ENCODE measurements at places on chromosomes 12 and 14.

GRCh38 chr12:77575376-77575919 lies 255.2 kb upstream of the NAV3 start:
- no peak for DNase-seq

DNA sequence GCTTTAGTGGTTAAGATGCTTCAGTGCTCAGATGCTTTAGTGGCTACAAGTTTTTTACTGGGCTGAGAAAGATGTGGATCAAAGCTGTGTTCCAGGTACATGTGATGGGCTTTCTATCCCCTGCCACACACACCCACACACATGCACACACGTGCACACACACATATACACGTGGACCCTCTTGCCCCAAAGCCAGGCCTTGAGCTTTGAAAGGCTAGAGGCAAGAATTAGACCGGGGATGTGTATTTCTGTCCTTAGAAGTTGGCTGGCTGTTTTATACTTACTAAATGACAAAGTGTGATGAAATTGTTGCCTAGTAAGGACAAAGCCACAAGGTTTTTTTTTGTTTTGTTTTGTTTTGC lies 376.5 kb downstream of the C12orf75 start:
- no peak for DNase-seq

GRCh38 chr12:25135531-25136154 lies 59.3 kb downstream of the DNAI7 start:
- no peak for DNase-seq

DNA sequence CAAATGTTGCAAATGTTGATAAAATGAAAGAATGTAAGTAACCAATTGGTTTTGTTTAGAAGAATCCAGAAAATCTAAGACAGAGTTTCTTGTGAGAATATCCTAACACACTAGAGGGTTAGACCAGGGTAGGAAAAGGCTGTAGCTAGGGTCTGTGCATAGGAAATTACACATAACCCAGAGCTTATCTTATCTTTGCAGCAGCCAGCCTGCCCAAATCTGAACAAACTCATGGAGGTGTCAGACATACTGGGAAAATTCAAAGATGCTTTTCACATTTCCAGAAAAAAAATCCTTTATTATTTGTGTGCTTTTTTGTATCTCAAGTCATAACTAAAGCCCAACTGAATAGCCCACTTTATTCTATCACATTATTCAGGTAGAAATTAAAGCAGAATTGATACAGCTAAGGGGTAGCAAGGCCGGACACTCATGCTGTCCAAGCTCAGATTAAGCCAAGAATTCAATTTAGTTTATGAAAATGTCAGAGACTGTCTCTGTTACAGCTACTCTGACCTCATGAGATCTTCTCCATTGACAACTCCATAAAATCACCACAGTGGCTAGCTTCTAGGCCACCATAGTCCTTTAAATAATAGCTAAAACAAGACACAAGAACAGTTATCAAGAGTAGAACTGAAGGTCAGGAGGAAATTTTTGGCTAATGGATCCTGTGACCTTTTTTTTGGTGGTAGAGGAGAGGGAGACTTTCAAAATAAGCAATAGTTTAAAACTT lies 169.6 kb upstream of the RASSF8 start:
- DNase-seq = no peak

DNA sequence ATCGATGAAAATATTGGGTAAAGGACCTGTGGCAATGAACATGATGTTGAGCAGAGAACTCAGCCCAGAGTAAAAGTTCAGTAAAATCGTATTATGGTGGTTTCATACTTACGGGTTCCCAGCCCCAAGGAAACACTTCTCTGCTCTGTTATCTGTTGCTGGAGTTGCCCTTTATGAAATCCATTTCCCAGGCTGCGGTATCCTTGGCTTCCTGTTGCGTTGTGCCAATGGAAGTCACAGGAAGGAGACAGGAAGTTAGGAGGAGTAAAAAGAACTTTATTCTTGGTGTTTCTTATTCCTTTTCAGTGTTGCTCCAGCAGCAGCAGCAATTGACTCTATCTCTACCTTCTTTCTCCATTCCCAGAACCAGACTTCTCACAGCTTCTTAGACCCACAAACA lies 965.2 kb downstream of the VRK1 start:
- DNase-seq = no peak

DNA sequence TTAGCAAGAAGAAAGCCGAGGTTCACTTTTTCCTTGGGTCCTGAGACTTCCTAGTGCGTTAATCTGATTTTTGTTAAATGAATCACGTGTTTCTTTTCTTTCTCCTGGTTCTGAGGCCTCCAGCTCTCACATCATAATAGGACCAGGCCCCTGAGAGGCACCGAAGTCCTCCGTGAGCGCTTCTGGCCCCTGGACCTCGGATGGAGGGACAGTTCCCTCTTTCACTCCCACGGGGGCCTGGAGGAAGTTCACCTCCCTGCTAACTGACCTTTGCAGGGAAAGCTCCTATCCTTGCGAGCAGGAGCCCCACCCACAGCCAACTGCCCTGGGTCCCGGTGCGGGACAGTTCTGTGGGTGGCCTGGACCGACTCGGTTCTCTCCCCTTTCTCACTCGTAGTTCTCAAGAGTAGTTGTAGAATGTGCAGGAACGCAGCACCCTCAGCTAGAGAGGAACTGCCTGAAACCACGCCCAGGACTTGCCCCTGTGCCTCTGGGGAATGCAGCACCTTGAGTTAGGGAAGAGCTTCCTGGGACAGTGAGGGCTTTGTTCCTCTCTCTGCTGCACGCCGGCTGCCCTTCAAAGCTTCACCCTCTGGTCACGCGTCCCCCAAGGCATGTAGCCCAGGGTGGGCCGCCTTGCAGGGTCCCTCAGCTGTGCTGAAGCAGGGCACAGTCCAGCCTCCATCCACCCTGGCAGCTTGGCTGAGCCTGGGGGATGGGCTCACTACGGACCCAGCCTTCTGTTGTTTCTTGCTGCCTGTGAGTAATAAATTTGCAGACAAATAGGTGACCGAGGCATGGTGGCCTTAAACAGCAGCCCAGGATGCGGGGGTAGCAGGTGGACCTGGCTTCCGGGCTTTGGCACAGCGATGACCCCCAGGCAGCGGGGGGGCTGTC lies 264.6 kb downstream of the ADGRD1 start:
- no peak for DNase-seq

GRCh38 chr12:241266-241665 lies 21.4 kb downstream of the SLC6A13 start:
- no peak for DNase-seq

DNA sequence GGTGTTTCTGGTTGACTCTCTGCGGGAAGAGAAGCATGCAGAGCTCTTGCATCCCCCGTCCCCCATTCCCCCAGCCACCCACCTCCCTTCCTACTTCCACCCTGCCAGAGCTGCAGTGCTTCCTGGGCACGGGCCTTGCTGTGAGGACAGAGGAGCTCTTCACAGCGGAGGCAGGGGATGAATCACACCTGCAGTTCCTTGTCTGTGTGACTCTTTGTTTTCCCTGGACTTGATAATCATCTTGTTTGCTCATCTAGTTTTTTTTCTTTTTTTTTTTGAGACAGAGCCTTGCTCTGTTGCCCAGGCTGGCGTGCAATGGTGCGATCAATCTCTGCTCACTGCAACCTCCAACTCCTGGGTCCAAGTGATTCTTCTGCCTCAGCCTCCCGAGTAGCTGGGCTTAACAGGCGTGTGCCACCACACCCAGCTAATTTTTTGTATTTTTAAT lies 27.8 kb downstream of the ANKRD9 start:
- no peak for DNase-seq

- no peak for DNase-seq
Measured at GRCh38 chr12:114823724-114824123, 139.7 kb upstream of the TBX3 start.

GRCh38 chr12:41684997-41685396 lies 459.7 kb downstream of the GXYLT1 start:
- DNase-seq = no peak

- no peak for DNase-seq
Measured at GRCh38 chr14:34072401-34072800, 121.5 kb upstream of the EGLN3 start.

DNA sequence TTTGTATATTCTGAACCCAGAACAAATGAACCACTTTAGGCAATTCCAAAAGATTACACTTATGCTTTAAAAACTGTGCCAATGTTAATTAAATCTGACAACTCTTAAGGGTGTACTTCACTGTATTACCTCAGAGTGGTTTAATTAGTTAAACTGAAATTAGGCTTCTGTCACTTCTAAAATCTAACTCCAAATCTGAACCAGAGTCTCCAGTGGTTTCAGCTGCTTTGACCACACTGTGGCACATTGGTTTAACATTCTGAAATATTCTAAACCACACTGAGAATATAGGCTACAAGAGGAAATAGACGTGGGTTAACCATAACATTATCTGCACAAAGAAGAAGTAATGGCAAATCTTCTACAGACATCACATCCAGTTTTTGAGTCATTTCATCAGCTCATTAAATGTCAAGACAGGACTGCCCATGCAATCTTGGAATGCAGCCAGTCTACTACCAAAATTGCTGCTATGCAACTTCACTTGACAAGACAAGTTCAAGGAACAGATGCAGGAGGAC lies 94.8 kb downstream of the LRP6 start:
- no peak for DNase-seq

DNA sequence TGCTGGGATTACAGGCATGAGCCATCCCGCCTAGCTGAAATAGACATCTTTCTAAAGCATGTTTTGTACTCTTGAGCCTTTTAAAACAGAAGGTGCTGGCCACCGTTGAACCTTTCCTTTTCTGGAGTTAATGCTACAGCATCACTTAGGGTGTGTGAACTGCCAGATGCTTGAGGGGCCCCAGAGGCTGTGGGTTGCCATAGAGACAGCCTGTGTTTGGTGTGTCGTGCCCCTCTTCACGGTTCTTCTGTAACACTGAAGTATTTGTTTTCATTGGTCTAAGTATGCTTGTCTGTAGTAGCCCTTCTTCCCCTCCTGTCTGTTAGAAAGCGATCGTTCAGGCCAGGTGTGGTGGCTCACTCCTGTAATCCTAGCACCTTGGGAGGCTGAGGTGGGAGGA lies 30.8 kb downstream of the PLEKHG3 start:
- DNase-seq = no peak

- no peak for DNase-seq
Measured at GRCh38 chr12:109359131-109359690, 11.5 kb downstream of the MYO1H start.

DNA sequence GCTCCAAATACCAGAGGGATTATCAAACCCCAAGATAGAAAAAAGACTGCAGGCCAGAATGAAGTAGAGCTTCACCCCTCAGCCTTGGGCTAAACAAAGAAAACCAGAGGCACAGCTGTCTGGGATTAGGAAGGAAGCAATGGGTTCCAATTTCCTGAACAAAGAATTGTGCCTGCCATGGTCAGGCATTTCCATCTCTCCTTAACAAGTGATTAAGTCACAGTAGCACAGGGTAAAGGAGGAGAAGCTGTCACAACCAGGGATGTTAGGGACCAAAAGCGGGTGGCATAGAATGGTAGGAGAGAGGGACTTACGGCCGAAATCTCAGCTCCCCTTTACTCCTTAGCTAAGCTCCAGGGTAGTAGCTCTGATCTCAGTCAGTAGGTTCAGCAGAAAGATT lies 33.9 kb downstream of the SPTLC2 start:
- peak; percentile 55 for DNase-seq

GRCh38 chr12:29771786-29772185 lies 12.0 kb downstream of the TMTC1 start:
- DNase-seq = no peak

- no peak for DNase-seq
Measured at GRCh38 chr14:68982581-68982980, 3.5 kb upstream of the ACTN1 start.

DNA sequence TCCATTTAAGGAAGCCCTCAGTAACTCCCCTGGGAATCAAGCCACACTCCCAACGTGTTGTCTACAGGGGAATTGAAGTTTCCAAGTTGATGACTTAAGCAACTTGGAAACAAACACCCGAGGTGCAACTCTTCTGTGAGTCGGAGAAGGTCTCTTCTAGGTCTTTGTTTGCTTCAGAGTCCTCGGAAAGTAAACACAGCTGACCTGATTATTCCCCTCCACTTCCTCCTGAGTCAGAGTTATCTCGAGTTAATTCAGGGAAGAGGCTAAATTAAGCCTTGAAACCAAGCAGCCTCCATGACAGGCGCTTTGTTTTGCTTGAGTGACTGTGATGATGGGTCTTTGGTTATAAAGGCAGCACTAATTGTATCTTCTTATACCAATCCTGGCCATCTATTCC lies 41.8 kb downstream of the TUNAR start:
- no peak for DNase-seq

DNA sequence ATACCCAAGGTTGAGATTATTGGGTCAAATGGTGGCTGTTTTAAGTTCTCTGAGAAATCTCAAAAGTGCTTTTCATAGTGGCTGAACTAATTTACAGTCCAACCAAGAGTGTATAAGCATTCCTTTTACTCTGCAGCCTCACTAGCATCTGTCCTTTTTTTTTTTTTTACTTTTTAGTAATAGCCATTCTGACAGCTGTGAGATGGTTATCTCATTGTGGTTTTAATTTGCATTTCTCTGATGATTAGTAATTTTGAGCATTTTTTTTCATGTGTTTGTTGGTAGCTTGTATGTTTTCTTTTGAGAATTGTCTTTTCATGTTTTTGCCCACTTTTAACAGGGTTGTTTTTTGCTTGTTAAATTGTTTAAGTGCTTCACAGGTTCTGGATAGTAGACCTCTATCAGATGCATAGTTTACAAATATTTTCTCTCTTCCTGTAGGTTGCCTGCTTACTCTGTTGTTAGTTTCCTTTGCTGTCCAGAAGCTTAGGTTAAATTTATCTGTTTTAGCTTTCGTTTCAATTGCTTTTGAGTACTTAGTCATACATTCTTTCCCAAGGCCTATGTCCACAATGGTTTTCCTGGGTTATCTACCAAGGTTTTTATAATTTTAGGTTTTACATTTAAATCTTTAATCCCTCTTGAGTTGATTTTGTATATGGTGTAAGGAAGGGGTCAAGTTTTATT lies 881.3 kb upstream of the SEL1L start:
- no peak for DNase-seq

DNA sequence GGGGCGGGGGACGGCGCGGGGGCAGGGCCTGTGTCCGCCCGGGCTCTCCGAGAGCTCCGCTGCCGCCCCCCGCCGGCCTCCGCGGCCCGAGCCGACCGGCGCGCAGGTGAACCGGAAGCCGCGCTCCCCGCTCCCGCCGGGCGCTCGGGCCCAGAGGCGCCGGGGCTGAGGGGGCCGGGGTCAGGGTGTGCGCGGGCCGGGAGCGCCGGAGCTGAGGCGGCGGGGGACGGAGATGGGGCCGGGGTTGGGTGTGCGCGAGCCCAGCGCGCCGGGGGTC lies 431 bp downstream of the HIP1R start:
- DNase-seq = no peak

GRCh38 chr12:85588221-85588620 lies 248.0 kb downstream of the RASSF9 start:
- peak; percentile 22 for DNase-seq

Data from glomerular endothelial cell (primary cell).